Cortex of kidney (tissue), 1 donor: ENCODE measurements at places on chromosomes 1 and 21.

DNA sequence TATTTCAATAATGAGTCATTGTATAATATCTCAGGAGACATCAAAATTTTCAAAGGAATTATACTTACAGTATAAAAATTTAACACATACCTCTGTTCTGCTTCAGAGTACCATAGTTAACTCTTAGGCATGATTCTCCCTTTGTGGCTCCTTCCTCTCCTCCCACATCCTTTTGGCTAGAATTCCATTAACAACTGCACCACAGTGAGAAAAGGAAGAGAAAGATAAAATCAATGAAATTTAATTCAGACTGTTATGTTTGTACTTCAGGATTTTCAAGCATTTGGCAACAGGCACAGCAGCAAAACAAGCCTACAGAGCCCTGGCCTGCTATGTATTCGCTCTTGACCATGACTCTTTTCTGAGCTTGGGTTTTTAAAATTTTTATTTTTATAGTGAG lies 57.2 kb upstream of the SGIP1 start:
- no peak for DNase-seq

DNA sequence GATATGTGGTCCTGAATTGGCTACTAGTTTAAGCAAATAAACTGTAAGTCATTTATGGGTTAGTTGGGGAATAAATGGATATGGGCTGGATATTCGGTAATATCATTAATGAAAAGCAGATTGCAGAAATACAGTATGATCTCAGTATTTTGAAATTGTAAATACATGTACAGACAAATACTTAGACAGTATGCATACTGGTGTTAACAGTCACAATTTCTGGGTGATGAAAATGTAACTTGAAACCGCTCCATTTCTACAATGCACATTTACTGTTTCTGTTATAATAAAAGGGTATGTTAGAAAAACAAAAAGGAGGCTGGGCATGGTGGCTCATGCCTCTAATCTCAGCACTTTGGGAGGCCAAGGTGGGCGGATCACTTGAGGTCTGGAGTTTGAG lies 28.0 kb downstream of the BLZF1 start:
- no peak for DNase-seq

GRCh38 chr1:22053017-22053860 lies 730 bp downstream of the CDC42 start:
- no peak for DNase-seq

GRCh38 chr1:232635778-232636356 lies 5.9 kb upstream of the SIPA1L2 start:
- DNase-seq = no peak

- DNase-seq = no peak
These were observed 24.3 kb downstream of the CA6 start for GRCh38 chr1:8969937-8970336.

DNA sequence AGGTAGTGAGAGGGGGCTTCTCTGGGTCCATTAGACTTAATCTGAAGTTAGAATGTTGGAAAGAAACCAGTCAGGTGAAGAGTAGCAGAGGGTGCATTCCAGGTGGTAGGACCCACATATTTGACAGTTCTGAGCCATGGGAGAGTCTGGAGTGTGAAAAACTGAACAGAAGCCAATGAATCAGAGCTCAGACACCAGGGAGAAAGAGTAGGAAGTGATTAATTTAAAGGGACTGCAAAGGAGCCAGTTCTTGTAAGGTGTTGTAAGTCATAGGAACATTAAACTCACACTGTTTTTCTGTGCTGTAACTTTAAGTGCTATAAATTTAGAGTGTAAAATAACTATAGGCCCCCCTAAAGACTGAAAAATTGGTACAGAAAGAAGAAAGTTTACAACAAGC lies 5.9 kb upstream of the DHX9 start:
- no peak for DNase-seq

- DNase-seq = no peak
These were observed at the start of gene PTCH2 for GRCh38 chr1:44842862-44843655. PTCH2 (minus strand) TSS chr1:44843253; CDS start chr1:44842932, 321 bp downstream.

- no peak for DNase-seq
These were observed 47.2 kb downstream of the GALNT2 start for GRCh38 chr1:230114237-230114651.

DNA sequence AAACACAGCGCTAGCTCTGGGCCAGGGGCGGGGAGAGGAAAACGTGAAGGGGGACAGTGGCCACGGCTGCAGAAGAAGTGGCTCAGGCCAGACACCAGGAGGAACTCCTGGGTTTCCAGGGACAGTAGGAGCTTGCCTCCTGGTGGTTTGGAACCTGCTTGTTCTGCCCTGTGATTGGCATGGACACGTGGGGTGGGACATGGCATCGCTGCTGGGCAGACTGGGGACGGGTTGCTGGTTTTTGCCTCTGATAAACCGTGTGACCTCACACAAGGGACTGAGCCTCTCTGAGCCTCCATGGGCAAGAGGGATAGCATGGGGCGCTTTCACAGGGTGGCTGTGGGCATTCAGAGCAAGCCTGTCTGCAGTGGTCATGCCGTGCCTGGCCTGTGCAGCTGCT lies 7.5 kb upstream of the PLCH2 start:
- no peak for DNase-seq

GRCh38 chr1:204191456-204191855 lies 4.8 kb downstream of the KISS1 start:
- no peak for DNase-seq
